ENCODE measurements at places on chromosomes 5 and 9.

DNA sequence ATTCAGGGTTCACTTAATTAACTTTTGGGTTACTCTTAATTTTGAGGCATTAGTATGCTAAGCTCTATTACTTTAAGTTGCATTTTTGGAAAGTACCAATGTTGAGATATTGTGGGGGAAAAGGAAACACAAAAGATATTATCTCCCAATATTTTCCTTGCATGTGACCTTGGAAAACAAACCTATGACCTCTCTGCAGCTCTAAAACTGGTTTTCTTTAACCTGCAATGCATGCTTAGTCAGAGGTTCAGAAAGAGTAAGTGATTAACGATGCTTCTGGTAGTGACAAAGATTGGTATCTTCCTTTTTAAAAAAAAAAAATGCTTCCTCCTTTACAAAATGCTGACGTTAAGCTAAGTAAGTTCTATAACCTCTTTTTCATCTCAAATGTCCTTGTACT is 44.9 kb upstream of the CDH18 start:
- no peak for DNase-seq

GRCh38 chr9:128034821-128035652 is 32.1 kb downstream of the NAIF1 start:
- peak; percentile 52 for DNase-seq

- DNase-seq, result no peak
Observed at GRCh38 chr5:93886098-93886806, 144.9 kb upstream of the POU5F2 start.

GRCh38 chr5:140084541-140084940 is 29.4 kb upstream of the PURA start:
- DNase-seq, result no peak

GRCh38 chr9:16308645-16309044 is 561.8 kb downstream of the BNC2 start:
- DNase-seq, result no peak

DNA sequence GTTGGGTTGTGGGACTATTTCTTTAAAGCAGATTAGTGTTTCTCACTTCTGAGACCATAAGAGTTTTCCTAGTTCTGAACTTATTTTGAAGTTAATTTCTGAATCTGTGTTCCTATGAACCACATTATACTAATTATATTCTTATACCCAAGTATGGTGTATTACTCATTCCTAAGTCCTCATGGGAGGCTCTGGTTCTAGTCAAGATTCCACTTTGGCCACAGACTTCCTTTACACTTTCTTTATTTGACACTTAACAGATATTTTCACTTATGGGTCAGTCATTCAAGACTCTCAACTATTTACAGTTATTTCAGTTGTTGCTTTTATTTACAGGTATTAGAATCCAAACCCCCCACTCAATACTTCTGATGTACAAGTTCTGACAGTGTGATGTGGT is 937.2 kb upstream of the TYRP1 start:
- no peak for DNase-seq

GRCh38 chr5:180598316-180598701 is 7.0 kb upstream of the SCGB3A1 start:
- no peak for DNase-seq

GRCh38 chr5:153573326-153574033 is 83.0 kb downstream of the GRIA1 start:
- no peak for DNase-seq

- DNase-seq, result no peak
Observed at GRCh38 chr9:81874250-81874649, 54.0 kb upstream of the SPATA31D4 start.

- no peak for DNase-seq
Observed at GRCh38 chr9:37563806-37564513, 12.2 kb downstream of the FBXO10 start.

GRCh38 chr9:2411459-2412215 is 209.9 kb upstream of the VLDLR start:
- no peak for DNase-seq
